NCI-H526 (cell line): ENCODE measurements at places on chromosomes 11 and 22.

DNA sequence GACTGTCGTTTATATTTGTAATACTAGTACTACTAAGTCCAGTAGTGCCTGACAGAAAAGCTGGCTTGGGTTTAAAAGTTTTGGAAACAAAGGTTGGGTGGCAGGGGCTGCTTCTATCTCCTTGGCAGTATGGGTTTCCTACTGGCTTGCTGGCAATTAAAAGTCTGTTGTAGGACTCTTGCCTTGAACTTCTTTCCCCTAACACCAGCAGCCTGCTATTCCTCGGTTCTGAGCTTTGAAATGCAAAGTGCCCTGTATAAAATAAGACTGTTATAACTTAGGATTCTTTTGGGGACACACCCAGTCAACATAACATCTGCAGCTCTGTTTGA, 1.3 kb downstream of the RNF169 start:
- DNase-seq, result no peak

GRCh38 chr22:23115825-23116494, 25.8 kb downstream of the RSPH14 start:
- no peak for DNase-seq

DNA sequence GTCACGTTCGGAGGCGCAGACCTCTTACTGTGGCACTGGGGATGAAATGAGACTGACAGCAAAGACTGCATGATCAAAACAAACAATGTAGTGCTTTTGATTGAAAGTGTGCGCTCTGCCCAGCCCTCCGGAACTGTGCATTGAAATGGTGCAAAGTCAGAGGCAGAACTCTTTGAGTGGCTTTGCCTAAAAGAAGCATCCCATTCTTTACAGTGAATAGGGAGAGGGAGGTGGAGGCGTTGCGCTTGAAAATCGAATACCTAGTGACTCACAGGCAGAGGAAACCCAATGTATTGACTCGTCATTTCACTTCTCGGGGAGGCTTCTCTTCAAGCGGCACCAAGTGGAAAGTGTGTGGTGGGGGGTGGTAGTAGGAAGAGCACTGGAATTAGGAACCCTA, 10.9 kb downstream of the RCN1 start:
- no peak for DNase-seq

- DNase-seq, result no peak
Measured at GRCh38 chr22:47068626-47068996, 306.2 kb downstream of the TBC1D22A start.

DNA sequence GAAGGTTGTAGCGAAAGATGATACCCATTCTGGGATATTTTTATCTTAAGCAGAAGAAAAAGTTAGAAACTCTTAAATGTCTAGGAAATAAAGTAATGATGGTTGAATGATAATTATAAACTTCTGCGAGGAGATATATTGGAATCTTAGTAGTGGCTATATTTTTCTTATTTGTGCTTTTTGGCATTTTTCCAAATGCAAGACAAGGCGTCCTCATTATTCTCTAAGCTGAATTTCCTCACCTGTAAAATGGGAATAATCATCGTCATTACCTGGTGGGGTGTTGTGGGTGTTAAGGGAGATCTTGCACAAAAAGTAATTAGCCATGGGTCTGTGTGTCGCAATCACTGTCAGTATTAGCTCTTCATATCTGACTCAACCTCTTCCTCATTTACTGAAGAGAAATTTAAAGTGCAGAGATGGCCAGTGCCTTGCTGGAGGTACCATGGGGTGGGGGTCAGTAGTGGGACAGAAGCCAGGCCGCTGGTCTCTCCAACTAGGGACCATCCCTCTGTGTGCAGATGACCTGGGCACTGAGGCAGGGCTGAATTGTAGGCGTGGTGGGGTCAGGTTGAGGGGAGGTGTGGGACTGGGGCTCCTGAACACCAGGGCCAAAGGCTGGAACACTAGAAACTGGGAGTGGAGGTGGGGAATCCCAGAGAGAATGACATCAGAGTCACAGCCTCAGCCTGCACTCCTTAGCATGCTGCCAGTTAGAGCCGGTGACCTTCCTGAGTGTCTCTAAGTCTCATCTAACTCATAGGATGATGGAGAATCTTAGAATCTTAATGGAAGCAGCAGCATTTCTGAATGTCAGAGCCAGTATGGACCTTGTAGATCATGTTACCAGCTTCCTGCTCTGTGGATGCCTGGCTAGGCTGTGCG, 4.1 kb downstream of the PITPNM1 start:
- no peak for DNase-seq

DNA sequence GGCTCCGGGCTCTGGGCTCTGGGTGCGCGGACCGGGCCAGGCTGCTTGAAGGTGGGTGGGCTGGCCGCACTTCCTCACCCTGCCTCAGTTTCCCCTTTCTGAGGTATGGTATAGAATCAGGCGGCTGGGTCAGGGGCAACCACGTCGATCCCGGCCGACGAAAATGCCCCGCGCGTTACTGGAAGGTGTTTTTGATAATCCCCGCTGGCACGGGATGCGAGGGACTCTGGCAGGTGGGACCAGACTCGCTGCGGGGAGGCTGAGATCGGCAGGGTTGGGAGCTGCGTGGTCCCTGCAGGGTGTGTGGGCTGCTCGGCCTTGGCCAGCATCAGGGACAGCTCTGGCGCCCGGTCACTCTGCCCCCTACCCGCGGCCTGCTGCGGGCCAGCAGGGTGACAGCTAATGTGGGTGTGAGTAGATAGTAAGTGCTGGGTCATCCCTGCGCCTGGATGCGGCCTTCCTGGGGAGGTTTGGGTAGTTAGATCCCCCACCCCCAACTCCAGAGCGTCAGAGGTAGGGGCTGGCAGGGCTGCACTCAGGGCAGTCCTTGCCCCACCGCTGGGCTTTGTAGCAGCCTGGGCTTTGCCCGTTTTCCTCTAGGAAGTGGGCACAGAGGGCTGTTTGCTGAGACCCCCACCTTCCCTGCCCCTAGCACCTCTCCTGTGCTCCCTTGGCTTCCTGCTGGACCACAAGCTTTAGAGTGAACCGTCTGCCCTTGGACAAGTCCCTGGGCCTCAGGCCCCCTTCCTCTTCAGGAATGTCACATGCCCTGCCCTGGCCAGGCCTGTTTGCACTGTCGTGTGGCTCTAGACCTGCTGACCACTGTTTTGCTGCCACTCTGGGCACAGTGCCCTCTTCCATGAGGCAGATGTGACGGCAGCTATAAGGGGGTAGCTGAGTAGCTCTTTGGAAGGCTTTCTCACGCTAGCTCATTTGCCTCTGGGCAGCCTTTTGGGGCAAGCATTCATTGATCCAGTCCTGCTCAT, 579 bp downstream of the TANGO2 start:
- DNase-seq, result no peak

GRCh38 chr22:35558719-35559118, 18.1 kb downstream of the RASD2 start:
- DNase-seq, result no peak

- DNase-seq, result no peak
Measured at GRCh38 chr11:112841729-112842128, 119.5 kb upstream of the NCAM1 start.

- no peak for DNase-seq
Measured at GRCh38 chr22:20624161-20624616, 116.8 kb downstream of the MED15 start.

DNA sequence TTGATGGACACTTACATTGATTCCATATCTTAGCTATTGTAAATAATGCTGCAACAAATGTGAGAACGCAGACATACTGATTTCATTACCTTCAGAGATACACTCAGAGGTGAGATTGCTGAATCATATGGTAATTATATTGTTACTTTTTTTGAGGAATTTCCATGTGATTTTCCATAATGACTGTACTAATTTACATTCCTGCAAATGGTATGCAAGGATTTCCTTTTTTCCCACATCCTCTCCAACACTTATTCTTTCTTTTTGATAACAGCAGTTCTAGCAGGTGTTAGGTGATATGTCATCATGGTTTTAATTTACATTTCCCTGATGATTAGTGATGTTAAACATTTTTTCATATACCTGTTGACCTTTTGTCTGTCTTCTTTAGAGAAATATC, 207.7 kb downstream of the C11orf87 start:
- DNase-seq, result no peak

GRCh38 chr11:85040166-85040565, 587.0 kb downstream of the DLG2 start:
- peak; percentile 60 for DNase-seq

- DNase-seq, result no peak
Measured at GRCh38 chr11:29452146-29452545, 564.7 kb downstream of the KCNA4 start.

DNA sequence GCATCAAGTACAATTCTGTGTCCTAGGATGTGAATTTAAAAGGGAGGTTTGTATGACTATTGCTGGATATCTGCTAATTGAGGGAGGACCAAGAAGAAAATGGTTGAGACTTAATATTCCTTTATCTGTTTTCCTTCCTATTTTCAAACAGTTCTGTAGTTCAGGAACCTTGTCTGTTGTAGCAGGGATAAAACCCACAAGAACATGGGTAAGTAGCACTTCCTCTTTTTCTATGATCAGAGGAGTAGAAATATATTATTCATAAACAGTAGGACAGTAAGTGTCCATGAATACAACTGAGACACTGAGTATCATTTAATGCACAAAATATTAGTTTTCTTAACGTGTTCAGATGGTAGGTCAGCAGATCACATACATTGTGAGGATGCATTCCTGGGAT, 7.6 kb downstream of the MS4A3 start:
- no peak for DNase-seq
